NCI-H1092 treated with DMSO at 0.1 percent for 48 hours (cell line): ENCODE measurements at places on chromosomes 6 and 20.

DNA sequence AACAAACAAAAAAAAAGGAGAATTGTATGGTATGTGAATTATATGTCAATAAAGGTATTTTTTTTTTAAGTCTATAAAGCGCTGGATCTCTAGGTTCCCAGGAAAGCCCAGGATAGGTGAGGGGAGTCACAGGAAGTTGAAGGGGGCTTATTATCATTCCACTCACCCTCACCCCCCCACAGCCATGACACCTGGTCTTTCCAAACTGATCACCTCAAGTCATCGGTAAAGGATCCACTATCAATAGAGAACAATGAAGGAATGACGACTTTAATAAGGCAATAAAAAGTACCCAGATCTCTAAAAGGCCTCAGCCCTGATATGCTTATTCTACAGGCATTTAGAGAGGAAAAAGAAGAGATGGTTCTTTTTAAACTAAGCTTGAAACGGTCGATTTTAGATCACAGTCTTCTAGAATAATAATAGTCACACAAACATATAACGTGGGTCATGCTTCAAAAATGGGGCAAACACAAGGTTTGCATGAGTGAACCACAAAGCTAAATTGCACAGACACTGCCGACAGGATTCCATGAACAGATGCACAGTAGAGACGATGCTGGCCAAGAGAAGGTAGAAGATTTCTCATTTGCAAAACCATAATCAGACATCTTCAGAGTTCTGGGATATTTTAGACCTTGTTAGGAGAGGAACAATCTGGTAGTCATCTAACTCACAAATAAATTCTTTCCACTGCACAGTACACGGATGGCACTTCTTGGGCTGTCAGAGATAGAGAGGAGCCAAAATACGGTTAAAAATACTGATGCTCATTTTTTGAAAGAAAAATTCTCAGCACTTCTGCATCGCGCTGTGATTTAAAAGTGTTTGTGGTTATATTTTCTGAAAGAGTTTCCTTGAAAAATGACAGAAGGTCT, 21.0 kb downstream of the ZMYND8 start:
- DNase-seq, result no peak

- no peak for DNase-seq
These were observed 20.8 kb downstream of the DUSP22 start for GRCh38 chr6:313087-313486.

DNA sequence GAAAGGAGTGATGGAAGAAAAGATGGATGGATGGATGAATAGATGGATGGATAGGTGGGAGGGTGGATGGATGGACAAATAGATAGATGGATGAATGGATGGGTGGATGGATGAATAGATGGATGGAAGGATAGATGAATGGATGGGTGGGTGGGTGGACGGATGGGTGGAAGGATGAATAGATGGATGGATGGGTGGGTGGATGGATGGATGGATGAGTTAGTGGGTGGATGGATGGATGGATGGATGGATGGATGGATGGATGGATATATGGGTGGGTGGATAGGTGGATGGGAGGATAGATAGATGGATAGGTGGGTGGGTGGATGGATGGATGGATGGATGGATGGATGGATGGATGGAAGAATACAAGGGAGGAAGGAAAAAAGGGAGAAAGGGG, 82.2 kb downstream of the ATXN1 start:
- DNase-seq, result no peak

GRCh38 chr6:111591370-111591900, 14.2 kb downstream of the TRAF3IP2 start:
- no peak for DNase-seq

GRCh38 chr6:106807947-106808611, 166.4 kb downstream of the CD24 start:
- no peak for DNase-seq

GRCh38 chr6:49730251-49730650, 13.9 kb downstream of the CRISP3 start:
- DNase-seq, result no peak

DNA sequence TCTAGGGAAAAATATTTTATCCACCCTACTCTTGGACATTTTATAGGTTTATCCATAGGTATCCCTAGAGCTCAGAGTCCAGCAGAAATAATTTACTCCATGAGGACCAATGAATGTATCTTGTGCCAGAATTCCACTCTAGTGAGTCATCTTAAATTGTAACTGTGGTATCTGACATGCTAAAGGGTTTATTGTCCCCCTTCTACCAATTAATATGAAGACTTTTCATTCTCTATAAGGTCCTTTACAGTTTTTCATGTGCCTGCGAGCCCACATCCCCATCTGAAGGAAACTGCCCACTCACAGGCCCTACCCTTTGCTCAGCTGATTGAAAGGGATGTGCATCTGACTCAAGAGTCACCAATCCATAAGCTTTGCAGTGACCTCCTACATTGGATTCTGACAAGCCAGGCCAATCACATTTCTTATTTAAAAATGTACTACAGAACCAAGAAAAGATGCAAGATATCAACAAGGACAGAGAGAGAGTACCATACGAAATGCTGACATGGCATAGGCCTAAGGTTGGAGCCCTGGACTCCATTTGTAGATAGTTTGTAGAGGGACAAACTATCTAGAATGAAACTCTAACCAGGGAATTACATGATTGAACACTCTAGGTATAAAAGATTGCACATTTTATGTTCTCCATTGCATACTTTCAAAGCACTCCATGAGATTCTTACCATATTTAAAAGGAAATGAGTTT, 93.4 kb upstream of the DEFB112 start:
- DNase-seq, result no peak

- DNase-seq, result no peak
These were observed 76.6 kb upstream of the QKI start for GRCh38 chr6:163337958-163338357.

GRCh38 chr20:19785173-19785982, 27.3 kb downstream of the RIN2 start:
- no peak for DNase-seq

- DNase-seq, result no peak
These were observed 41.0 kb downstream of the MAPK14 start for GRCh38 chr6:36068586-36068985.

GRCh38 chr20:46894579-46894958, at the start of gene EYA2:
Gene EYA2 (plus strand): TSS chr20:46894843. CDS start chr20:46990011, 95,168 bp downstream.
- DNase-seq, result peak; percentile 31

GRCh38 chr20:35702051-35702823, 3.0 kb downstream of the ROMO1 start:
- DNase-seq, result no peak

DNA sequence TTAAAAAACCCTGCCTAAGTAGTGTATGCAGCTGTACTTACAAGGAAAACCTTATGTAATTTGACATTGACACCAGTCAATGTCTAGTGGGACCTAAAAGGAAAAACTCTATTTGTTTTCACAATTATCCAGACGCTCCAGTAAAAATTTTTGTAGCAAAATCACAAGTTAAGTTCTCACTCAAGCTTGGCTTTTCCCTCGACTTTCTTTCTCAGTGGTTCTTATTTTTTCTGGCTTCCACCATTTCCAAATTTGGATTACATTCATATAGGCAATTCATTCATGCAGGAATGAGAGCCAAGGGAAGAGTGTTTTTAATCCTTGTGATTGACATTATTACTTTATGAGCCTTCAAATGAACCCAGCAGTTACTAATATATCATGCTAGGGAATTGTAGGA, 66.0 kb upstream of the ADGRG6 start:
- DNase-seq, result no peak

GRCh38 chr6:135181333-135182070, 394 bp downstream of the MYB start:
- DNase-seq, result peak; percentile 46

- DNase-seq, result no peak
These were observed 5.9 kb downstream of the WRNIP1 start for GRCh38 chr6:2771079-2771478.

DNA sequence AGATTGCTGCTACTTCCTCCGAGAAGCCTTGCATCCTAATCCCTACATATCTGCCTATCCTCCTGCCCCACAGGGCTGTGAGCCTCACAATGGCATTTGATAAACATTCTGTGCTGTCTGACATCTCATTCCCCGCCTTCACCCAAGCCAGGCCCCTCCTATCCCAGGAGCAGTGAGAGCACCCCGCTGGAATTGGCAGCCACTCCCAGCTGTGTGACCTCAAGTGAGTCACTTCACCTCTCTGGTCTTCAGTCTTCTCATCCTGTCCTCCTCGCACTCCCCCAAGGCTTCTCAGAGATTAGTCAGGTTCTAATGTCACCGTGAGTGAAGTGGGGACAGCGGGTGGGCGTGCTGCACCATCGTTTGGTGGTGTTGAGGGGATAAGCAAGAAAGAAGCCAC, 81.7 kb downstream of the CDH22 start:
- no peak for DNase-seq

- no peak for DNase-seq
These were observed 225.9 kb upstream of the CITED2 start for GRCh38 chr6:139600343-139600742.

DNA sequence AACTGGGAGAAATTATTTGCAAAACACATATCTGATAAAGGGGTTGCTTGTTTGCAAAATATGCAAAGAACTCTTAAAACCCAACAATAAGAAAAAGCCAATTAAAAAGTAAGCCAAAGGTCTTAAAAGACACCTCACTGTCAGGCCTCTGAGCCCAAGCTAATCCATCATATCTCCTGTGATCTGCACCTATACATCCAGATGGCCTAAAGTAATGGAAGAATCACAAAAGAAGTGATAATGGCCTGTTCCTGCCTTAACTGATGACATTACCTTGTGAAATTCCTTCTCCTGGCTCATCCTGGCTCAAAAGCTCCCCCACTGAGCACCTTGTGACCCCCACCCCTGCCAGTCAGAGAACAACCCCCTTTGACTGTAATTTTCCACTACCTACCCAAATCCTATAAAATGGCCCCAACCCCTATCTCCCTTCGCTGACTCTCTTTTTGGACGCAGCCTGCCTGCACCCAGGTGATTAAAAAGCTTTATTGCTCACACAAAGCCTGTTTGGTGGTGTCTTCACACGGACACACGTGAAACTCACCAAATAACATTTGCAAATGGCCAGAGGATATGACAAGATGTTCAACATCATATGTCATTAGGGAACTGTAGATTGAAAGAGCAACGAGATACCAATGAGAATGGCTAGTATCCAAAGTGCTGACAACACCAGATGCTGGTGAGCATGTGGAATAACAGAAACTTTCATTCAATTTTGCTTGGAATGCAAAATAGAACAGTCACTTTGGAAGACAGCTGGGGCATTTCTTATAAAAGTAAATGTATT, 565.0 kb upstream of the ADGRB3 start:
- DNase-seq, result no peak

DNA sequence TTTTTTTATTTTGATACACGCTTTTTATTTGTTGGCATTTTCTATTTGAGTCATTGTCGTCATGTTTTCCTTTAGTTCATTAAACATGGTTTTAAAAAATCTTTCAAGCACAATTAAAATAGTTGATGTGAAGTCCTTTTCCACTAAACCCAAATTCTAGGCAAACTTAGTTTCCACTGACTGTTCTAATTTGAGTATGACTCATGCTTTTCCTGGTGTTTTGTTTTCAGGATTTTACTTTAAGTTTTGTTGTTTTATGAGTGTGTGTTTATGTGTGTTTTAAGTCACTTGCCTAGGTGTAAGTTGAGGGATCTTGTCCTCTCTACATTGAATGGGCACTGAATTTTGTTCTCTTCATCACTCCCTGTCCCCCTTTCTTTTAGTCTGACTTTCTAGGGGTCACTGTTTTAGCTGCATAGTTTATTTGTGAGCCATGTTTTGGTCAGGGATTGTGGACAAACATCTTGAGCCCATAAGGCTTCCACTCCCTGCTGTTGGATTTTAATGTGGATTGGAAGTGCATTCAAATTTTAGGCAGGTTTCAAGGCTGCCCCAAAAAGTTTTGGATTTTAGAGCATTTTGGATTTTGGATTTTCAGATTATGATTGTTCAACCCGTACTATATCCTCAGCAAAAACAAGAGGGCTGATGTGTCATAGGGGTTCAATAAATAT, 94.8 kb downstream of the CDYL start:
- DNase-seq, result no peak

- no peak for DNase-seq
These were observed 71.4 kb upstream of the CST7 start for GRCh38 chr20:24877652-24878051.

DNA sequence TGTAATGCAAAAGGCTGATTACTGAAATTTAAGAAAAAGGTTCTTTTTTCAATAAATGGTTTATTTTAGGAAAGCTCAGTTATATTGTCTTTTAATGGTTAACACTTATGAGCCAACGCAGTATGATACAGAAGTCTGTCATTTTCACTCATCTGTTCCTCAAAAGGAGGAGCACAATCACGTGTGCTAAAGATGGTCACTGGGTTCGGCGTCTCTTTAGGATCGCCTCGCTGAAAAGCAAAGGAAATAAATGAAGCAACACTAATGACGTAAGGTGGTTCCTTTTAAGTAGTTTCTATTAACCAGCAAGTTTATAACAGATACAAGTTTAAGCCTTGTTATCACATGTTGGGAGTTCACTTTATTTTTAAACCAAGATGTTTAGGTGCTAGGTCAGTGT, 125.7 kb downstream of the MAP3K4 start:
- DNase-seq, result no peak

DNA sequence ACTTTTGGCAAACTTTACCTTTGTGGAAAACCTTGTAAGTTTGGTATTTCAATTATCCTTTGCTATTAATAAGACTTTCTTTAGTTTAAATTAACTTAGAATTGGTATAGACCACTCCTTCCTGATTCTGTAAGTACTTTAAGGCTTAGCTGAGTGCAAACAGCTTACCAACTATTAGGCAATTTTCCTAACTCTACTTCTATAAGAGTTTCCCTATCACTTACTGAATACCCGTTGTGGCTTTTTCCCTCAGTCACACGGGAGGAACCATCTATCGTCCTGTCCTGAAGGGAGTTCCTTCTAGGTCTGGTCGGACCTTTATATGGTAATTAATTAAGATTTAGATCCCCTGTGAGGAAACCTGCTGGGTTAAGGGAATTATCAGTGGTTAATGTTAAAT, 9.6 kb downstream of the SLC35A1 start:
- no peak for DNase-seq

GRCh38 chr20:45405571-45406259, 2.4 kb upstream of the DBNDD2 start:
- peak; percentile 37 for DNase-seq
